ENCODE measurements at places on chromosomes 2 and 18. TPM values are rescaled to one million over a fixed set of nuclear protein-coding genes. Genes with fewer than 3 reads are reported as not detected.

Gene CNOT9
- polyA plus RNA-seq = 13.0 TPM

GRCh38 chr2:128284841-128285240 lies 33.8 kb downstream of the HS6ST1 start:
- H3K4me1 ChIP-seq = peaks cover 42% of the 10 kb centered on the region
- no peak overlapping the region for H3K27ac ChIP-seq
- H3K27me3 ChIP-seq = no peaks in the 10 kb centered on the region
- no peak for DNase-seq
- peaks cover 18% of the 10 kb centered on the region for H3K36me3 ChIP-seq

Gene ASPRV1
- polyA plus RNA-seq = 0.46 TPM

DNA sequence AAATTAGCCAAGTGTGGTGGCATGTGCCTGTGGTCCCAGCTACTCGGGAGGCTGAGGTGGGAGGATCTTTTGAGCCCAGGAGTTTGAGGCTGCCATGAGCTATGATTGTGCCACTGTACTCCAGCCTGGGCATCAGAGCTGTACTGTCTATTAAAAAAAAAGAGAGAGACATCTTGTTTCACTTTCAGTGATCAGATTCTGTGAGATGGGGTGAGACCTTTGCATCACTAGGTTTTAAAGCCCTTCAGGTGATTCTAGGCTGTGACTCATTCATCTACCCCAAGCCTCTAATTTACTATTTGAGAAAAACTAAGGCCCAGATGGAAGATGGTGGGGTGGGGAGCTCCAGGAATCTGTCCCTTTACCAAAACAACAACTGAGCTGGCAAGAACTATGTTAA lies 7.1 kb downstream of the C2orf92 start:
- no peak for DNase-seq
- H3K36me3 ChIP-seq = no peaks in the 10 kb centered on the region
- H3K27ac ChIP-seq = no peak overlapping the region
- no peaks in the 10 kb centered on the region for H3K27me3 ChIP-seq
- H3K4me1 ChIP-seq = no peaks in the 10 kb centered on the region
- H3K4me3 ChIP-seq = no peak overlapping the region

Gene IL18RAP
- 1.2 TPM for polyA plus RNA-seq

Measured in stomach (tissue), 19 donors.